ENCODE measurements at places on chromosomes 5 and 9.

DNA sequence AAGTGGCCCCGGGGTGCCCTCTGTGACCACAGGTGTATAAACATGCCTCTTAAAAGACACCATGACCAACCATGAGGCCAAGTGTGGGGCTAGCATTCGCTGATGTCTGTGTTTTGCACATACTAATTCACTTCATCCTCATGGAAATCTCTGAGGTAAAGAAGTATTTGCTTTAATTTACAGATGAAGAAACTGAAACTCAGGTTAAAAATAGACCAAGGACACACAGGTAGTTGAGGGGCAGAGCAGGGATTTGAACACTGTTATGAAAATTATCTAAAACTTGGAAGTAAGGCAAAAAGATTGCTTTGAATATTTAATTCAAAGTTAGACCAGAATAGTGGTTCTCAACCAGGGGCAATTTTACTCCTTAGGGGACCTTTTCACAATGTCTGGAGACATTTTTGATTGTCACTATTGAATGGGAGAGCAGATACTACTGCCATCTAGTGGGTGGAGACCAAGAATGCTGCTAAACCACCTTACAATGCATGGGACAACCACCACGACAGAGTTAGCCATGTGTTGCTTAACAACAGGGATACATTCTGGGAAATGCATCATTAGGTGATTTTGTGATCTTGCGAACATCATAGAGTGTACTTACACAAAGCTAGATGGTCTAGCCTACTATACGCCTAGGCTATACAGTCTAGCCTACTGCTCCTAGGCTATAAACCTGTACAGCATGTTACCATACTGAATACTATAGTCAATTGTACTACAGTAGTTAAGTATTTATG, 8.0 kb upstream of the FXN start:
- peak; percentile 42 for DNase-seq

DNA sequence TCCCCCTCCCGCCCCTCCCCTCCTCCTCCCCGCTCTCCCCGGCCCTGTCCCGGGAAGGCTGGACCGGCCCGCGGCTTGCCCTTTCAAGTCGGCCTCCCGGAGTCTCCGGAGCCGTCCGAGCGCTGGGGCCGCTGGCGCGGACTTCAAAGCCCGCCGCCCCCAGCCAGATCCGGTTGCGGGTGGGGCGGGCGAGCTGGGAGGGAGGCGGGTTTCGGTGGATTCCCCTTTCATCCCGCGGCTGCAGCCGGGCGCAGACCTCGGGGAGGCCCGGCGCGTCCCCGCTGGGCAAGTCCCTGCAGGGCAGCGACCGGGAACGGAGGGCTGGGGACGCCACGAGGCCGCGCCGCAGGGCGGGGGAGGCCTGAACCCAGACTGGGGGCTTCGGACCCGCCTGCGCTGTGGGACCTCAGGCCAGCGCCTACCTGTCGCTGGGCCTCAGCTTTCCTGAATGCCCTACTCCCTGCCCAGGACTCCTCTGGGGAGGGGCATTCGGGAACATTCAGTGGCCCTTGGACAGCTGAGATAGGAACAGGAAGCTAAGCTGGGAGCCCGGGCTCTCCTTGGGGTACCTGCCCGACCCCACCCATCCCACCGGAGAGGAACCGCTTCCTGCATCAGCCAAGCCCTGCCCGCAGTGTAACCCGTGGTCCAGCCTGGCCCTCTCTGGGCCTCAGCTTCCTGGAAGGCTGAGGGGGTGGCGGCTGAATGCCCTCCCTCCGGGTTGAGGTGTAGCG, 23.4 kb downstream of the C9orf50 start:
- DNase-seq: no peak

GRCh38 chr9:116163293-116164055, 9.9 kb downstream of the PAPPA start:
- DNase-seq: no peak

DNA sequence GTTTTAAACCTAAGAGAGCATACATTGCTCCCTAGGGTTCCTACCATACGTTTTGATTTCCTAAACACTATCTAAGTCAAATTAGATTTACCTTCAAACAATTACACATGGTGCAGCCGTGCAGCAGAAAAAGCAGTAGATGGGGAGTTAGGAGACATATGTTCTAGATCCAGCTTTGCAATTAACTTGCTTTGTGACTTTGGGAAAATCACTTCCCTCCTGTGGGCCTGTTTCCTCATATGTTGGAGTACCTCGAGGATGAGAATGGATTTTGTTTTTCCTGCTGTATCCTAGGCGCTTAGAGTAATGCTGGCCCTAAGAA, 711 bp downstream of the MRPL50 start:
- no peak for DNase-seq

- no peak for DNase-seq
These were observed 15.5 kb upstream of the ERMP1 start for GRCh38 chr9:5848372-5848882.

DNA sequence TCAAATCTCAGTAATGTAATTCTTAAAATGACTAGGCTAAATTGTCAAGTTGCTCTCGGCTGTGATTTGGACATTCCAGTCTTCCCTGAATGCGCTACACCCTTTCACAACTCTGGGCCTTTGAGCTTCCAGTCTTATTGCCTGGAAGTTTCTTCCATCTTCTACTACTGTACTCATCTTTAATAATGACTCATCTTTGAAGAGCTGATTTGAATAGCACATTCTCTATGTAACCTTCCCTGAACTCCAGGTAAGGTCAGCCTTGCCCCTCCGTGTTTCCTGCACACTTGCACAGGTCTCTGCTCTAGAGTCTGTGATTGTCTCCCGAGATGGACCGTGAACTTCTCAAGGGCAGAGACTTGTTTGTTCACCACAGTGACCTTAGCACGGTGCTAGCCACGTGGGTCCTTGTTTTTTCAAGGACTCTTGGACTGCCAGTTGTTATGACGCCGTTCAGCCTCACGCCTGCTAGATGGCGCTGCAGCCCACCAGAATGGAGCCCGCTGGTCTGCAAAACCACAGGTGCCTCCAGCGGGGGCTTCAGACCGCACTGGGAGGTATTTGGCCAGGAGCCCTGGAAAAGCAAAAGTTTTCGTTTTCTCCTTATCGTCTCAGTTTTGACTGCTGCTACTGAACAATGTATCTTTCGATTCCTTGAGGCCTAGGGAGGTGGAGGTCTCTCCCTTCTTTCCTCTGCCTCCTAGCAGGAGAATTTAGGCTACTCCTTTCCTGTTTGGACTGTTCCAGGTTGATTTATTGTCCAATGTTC, 44.4 kb downstream of the SEC61B start:
- peak; percentile 28 for DNase-seq

Measured in NCI-H1694 treated with DMSO at 0.1 percent for 48 hours (cell line).